ENCODE measurements at places on chromosomes 2 and 18.

GRCh38 chr2:216775043-216775453 is 79.7 kb upstream of the IGFBP5 start:
- DNase-seq = no peak

- no peak for DNase-seq
Observed at GRCh38 chr2:215290980-215291599, 20.8 kb upstream of the ATIC start.

DNA sequence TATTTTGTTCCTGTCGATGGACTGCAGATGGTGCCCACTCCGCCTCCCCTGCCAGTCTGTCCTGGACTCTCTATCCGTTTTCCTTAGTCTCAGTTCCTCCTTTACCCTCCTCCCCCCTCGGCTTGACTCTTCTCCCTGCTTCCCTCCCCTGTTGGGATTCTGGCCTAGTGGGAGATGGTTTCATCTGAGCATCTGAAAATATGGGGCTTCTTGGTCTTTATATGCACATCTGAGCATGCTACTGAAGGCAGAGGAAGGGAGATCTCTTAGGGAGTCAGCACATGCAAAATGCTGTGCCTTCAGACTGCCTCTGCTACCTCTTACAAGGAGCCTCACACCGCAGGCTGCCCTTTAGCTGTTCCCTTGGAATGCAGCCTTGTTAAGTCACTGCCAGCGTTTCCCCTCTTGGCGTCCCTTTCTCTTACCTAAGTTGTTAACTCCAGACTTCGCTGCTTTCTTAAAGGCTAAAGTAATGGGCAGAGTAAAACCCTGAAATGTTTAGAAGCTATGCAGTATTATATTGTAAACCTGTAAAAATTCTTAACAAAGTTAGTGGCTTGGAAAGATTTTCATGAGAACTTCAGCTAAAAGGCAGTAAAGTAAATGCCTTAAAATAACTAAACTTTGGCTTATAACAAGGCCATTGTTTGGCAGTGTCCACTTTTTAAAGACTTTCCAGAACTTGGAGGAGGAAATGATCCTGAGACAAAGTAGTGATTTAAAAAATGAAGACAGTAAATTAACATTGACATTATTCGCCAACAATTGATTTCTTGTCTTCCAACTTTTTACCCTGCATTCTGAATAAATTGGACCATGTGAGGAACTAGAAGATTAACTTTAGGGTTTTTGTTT is 49.8 kb downstream of the LDLRAD4 start:
- DNase-seq = no peak

DNA sequence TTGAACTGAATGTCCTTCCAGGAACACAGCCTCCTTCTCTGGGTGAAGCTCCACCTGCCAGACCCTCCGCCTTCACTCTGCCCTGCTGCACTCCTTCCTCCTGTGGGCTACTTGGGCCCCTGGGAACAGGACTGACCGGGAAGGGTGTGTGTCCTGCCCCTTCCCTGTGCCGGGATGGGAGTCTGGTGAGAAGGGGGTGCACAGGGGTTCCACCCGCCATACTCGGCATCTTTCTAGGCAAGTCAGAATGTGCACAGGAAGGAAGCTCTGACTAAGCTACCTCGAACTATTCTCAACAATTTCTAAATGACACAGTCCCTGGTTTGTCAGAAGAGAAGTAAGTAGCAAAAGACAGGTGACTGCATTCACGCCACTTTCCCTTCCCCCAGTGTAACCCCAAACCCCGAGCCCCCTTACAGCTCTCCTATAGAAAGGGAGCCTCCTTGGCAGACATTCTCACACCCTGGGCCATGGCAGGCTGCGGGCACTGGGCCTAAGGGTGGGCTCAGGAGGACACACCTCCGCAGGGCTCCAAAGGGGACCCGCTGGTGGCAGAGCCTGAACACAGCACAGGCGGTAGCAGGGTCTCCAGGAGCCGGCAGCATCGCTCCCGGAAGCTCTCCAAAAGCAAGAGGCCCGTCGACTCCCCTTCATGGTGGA is 184.1 kb downstream of the HDAC4 start:
- DNase-seq = no peak

- no peak for DNase-seq
Observed at GRCh38 chr2:137172162-137172561, 406.8 kb downstream of the THSD7B start.

GRCh38 chr18:36419188-36419899 is 121.8 kb downstream of the FHOD3 start:
- DNase-seq = no peak

- DNase-seq = no peak
Observed at GRCh38 chr2:204333861-204334260, 211.4 kb upstream of the PARD3B start.

DNA sequence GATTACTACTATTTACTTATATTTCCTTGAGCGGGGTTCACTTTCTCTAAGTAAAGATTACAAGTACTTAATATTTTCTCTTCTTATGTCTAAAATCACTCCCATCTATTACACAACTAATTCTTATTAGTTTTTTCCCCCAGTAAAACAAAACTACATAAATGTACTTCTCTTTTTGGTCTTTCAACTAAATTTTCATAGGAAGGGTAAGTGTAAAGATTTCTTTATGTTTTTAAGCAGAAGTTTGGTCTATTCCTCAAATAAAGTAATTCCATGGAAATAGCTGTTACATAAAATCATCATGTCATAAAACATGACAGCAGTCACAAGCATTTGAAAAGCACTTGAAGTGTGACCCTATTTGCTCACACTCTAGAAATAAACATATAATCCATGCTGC is 249.0 kb downstream of the ZEB2 start:
- DNase-seq = no peak

- DNase-seq = no peak
Observed at GRCh38 chr2:177422271-177422670, 29.7 kb downstream of the AGPS start.

DNA sequence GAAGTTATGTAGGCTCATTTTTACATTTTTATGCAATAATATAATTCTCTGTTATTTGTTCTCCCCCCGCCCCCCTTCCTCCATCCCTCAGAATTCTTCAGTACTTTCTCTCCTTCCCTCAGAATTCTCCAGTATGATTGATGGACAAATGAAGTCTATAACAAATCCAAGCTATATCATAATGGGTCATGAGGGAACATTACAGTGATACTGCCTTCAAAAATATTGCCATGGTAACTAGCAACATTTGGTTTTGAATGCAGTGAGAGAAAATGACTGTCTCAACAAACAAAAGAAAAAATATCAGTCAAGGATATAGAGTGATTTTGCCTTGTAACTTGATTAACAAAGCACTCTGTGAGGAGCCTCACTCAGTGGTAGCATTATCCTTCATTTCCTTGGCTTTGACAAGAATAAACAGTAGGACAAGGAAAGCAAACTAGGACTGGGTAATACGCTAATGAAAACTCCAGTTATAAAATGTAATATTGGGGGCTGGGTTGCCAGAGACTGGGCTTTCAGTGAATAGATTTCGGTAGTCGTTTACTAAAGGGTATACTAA is 392.9 kb upstream of the CRIM1 start:
- DNase-seq = peak; percentile 54

- no peak for DNase-seq
Observed at GRCh38 chr2:16152071-16152927, 211.9 kb downstream of the MYCN start.

- no peak for DNase-seq
Observed at GRCh38 chr18:34932792-34933466, 108.3 kb upstream of the MAPRE2 start.

DNA sequence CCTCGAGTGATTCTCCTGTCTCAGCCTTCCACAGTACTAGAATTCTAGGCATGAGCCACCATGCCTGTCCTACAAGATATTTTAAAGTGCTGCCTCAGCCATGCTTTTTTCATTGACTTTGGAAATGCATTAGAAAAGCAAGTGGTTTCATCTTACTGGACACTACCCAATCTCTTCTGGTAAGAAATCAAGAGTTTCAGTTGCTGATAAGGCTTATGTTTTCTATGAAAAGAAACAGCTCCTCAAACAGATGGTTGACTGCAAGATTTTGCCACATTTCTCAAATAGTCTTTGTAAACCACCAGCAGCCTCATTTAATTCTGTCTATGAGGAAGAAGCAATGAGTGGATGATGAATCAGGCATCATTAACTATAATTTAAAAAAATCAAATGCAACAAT is 264.5 kb upstream of the LRP1B start:
- peak; percentile 97 for DNase-seq

DNA sequence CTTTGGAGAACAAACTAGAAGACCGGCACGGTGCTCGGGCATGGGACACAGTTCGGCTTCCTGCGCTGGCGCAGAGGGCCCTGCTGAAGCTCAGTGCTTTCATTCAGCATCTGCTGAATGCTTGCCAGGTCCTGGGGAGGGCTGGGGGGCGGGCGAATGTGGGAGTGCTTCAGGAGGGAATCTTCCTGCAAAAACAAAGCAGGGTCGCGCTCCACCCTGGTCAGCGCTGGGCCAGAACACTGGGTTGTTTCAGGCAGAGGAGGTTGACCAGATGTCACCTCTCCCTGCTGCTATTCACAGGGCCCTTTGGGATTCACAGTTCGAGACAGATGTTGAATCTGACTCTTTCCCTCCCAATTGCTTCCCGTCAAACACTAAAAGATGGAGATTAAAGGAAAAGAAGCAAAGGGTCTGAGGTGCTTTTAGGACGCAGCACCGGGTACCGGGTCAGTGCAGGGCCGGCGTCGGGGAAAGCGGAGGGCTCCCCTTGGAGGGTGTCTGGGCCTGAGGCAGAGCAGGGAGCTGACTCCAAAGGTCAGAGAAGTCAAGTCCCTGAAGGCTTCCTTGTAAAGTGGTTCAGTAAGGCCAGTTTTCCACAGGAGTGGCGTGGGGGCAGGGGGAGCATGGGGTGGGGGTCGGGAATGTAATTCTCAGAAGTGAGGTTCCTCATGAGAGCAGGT is 82.1 kb upstream of the PXDN start:
- DNase-seq = peak; percentile 37

- DNase-seq = no peak
Observed at GRCh38 chr18:40692871-40693270, 1262.2 kb upstream of the PIK3C3 start.

GRCh38 chr18:26536032-26536431 is 12.3 kb downstream of the KCTD1 start:
- no peak for DNase-seq

GRCh38 chr2:240599141-240599583 is 12.6 kb downstream of the CAPN10 start:
- no peak for DNase-seq

- no peak for DNase-seq
Observed at GRCh38 chr18:63867368-63868125, 20.0 kb upstream of the SERPINB2 start.

GRCh38 chr2:69057660-69058059 is 44.7 kb downstream of the ANTXR1 start:
- no peak for DNase-seq

- DNase-seq = peak; percentile 78
Observed at GRCh38 chr2:54455131-54455562, 980 bp upstream of the SPTBN1 start.

- DNase-seq = no peak
Observed at GRCh38 chr2:208350610-208351009, 56.0 kb upstream of the PTH2R start.

- no peak for DNase-seq
Observed at GRCh38 chr2:160376576-160376975, 117.0 kb downstream of the RBMS1 start.

GRCh38 chr18:32093102-32093511 is 1.4 kb downstream of the RNF138 start:
- DNase-seq = peak; percentile 45

DNA sequence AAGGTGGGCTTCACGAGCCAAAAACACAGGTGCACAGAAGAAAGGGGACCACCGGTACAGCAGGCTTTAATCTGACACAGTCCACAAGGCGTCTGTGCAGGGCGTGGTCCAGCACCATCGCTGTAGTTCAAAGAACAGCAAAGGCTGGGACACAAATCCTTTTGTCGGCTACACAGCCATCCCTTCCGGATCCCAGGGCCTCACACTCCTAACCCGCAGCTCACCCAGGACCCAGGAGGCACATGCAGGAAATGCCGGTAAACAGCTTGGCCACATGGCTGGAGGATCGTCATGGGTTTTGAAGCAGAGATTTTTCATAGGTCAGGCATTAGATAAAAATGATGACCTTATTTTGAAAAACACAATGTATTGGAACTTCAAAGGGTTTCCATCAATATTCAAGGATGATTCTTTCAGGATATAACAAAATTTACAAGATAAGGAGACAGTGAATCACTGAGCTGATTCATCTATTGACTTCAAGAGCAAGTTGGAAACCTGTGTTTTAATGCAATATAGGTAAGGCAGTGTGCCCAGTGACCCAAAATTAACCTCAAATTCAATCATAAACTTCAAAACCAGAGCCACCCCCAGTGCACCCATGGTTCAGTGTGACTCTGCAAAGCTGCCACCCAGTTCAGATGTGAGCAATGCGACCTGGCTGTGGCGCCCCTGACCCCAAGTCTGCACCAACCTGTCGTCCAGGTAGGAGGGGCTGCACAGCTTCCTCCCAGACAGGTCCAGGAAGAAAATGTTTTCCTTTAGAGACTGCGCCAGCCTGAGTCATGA is 74.4 kb downstream of the TMEM18 start:
- DNase-seq = no peak

- DNase-seq = no peak
Observed at GRCh38 chr2:64987956-64988419, 1.2 kb upstream of the SLC1A4 start.

DNA sequence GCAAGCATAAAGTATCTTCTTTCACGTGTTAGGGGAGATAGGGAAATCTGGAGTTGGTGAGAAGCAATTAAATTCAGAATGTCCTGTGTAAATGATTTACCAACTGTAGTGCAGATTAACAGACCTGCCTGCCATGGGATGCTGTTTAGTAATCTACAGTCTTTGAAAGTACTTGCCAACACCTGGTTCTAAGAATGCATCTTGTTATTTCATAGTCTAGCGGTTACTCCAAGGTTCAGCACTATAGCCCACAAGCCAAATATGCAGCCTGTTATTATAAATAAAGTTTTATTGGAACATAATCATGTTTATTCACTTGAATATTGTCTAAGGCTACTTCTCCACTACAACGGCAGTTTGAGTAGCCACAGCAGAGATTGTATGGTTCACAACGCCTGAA is 100.8 kb downstream of the OSBPL6 start:
- DNase-seq = no peak

- no peak for DNase-seq
Observed at GRCh38 chr2:39852831-39853230, 73.8 kb upstream of the THUMPD2 start.

GRCh38 chr2:112217854-112218253 is 37.0 kb downstream of the ZC3H8 start:
- no peak for DNase-seq

GRCh38 chr18:79753391-79753851 is 44.3 kb upstream of the KCNG2 start:
- DNase-seq = no peak

DNA sequence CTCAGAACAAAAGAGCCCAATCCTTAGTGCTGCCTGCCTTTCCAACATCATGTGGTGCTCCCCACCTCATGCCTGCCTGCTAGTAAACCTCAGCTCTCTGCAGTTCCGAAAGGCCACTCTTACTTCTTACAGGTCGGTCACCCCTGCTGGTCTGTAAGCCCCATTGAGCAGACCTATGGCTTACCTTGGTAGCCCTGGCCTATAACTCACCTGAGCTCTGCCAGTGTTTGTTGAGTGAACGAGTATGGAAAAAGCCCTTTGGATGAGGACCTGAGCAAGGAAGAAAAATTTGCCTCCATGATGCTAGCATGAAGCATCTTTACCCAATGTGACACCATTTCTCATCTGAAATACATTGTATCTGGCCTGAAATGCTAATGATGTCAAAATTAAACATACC is 83.3 kb downstream of the LIPG start:
- DNase-seq = no peak

Data from brain (organoid and tissue), 16 donors.